Brain microvascular endothelial cell (primary cell): ENCODE measurements at places on chromosomes 7 and 10.

DNA sequence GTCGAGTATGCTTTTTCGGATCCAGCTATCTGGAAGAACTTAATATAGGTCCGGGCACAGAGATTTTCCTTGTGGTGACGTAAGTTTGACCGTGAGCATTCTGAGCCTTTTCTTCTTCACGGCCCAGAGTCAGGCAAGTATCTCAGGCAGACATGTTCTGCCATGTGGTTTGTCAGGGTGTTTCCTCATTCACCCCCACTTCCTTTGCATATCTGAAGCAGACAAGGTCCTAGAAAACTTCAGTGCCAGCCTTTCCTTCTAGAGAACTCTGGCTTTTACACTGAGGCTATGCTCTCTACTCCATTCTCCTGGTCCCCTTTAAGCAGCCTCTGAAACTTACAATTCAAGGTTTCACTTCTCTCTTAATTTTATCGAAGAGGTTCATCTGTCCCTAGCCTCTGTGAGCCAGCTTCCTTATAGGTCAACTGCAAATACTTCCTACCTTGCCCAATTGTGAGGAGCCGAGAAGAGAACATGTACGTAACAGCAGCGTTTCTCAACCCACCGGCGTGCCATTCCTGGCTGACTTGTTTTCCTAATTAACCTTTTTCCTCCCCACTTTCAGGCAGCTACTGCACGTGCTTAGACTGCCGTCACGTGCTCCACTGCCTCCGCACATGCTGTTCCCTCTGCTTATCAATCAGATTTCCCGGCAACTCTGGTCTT lies 47.3 kb downstream of the CDCA7L start:
- no peak for DNase-seq

GRCh38 chr10:78264361-78264760 lies 230.7 kb downstream of the RPS24 start:
- no peak for DNase-seq

DNA sequence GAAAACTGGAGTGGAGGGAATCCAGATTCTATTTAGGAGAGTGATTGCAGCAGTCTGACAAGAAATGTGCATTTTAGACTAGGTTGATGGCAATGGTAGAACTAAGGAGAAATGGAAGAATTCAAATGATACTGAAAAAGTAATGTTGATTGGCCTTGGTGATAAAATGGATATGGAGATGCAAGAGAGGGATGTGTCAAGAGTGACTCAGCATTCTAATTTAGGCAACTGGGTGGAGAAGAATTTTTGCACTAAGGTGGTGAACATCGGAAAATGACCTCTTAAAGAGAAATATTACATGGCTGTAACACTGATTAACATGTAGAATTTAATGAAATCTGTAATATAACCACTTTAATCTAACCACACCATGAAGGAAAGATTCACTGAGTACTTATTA lies 806.5 kb downstream of the PHTF2 start:
- no peak for DNase-seq

DNA sequence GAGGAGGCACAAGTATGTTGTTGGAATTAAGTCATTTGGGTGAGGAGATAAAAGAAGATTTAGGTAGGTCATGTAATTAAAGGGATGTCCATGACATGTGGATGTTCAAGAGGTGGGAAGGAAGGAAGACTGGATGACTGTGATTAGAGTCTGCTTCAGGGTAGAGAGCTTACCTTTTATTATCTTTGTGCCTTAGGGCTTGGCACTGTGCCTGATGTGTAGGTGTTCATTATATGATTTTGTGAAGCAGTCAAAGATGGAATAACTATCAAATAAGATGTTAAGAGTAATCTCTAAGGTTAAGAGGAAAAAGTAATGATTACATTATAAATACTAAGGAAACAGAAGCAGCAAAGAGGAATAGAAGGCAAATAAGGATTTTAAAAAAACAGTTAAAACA lies 97.8 kb downstream of the CDK14 start:
- no peak for DNase-seq
